ENCODE measurements at places on chromosomes 12 and 14.

DNA sequence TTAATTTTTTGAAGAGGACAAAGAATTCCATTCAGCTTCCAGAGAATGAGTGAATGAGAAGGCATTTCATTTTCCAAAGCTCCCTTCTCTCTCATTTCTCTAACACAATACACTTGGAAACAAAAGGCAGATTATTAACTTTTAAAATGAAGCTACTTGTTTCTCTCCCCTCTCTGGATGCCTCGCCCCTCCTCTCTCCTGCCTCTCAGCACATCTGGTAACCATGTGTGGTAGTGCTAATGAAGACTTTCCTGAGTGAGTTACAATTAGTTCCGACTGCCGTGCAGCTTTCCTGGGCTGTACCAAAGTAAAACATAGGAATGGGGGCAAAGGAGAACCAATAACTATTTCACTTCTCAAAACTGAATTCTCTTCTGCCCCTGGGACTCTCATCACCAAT is 84.7 kb upstream of the SOX5 start:
- DNase-seq, result no peak

DNA sequence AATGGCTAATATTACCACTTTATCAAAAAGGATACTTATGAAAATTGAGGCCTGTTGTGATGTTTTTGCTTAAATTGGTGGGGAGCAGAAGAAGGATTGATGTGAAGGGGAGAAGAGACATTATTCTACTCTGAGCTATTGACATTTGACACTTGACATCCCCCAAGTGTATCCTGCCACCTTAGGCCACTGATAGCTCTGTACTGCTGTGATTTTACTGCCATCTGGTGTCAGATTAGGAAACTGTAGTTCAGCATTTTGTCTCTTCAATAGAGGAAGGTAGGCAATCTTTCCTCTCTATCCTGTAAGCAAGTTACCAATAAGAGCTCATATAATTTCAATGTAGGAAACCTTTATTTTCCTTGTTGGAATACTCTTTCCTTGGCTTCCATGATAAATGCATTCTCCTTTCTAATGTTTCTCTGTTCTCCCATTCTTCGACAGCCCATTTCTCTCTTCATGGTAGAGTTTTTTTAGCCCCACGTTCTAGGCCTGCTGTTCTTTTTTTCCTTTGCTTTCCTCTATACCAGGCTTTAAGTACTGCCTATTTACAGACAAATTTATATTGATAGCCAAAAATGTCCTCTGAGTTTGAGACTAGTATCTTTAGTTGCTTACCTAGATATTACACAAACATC is 46.3 kb downstream of the PPHLN1 start:
- peak; percentile 17 for DNase-seq

DNA sequence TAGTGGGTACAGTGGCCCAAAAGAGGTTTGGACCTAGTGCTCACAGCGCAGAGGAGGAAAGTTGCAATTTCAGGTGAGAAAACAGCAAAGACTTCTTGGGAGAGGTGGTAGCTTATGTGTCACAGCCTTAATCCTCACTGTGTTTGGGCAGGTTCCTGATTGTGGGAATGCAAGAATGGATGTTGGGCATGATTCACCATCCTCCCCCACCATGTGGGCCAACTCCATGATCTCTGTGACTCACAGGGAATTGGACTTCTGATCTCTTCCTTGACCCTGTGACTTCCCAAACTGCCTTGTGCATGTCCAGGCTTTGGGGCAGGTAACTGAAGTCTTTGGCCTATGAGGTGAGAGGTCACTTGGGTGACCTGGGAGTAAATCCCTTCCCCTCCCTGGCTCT is 1.8 kb upstream of the CHST11 start:
- DNase-seq, result no peak

- no peak for DNase-seq
Measured at GRCh38 chr12:93634416-93634815, 42.8 kb upstream of the CRADD start.

DNA sequence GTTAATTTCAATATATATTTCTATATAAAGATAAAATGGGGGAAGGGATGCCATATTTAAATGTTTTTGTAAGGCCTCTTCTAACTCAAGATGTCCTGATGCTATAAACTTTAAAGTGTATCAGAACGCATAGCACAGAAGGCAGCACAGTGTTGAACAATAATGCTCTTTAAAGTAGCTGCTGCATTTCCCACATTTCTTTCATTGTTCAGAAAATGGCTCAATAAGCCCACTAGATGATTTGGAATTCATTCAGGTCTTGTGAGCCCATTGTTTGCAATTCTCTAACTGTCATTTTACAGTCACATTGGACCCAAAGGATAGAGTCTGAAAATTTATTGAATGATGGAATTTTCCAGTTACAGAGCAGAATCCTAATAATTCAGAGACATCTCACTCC is 64.0 kb upstream of the PCED1B start:
- DNase-seq, result no peak

DNA sequence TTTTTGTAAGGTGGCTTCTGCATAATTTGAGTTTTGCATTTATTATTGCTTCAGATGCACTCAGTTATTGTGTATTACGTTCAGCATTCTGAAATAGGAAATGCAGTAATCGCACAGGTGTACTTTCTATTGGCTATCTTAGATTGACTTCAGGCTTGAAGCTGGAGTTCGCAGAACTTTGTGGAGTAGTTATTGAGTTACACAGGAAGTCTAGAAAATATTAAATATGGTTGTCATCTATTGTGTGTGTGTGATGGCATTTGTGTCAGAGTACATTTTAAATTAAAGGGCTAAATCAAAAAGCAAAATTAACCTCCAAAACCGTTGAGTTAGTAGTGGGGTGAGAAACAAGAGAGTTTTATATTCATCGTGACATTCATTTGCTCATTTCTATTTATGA is 2.7 kb downstream of the ARID2 start:
- no peak for DNase-seq

GRCh38 chr12:18472806-18473205 is 211.5 kb downstream of the PIK3C2G start:
- no peak for DNase-seq

GRCh38 chr14:34489324-34489723 is 27.3 kb upstream of the SPTSSA start:
- DNase-seq, result no peak

All from hematopoietic multipotent progenitor cell (in vitro differentiated cells).